ENCODE measurements at places on chromosomes 11 and 22.

DNA sequence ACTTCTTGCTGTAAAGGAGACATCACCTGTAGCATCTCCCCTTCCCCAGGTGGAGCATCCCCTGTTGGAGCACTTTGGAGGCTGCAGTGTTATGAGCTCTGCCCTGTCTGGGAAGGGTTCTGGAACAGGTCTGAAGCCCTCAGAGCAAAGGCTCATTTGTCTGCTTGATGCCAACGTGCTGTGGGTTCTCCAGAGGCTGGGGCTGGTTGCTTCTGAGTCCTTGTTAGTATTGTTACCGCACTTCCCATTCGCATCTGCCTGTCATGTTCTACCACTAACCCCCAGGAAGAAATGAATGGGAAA lies 73.1 kb downstream of the PACS1 start:
- H3K36me3 ChIP-seq = no peaks in the 10 kb centered on the region
- no peaks in the 10 kb centered on the region for H3K27me3 ChIP-seq
- H3K4me1 ChIP-seq = no peaks in the 10 kb centered on the region

DNA sequence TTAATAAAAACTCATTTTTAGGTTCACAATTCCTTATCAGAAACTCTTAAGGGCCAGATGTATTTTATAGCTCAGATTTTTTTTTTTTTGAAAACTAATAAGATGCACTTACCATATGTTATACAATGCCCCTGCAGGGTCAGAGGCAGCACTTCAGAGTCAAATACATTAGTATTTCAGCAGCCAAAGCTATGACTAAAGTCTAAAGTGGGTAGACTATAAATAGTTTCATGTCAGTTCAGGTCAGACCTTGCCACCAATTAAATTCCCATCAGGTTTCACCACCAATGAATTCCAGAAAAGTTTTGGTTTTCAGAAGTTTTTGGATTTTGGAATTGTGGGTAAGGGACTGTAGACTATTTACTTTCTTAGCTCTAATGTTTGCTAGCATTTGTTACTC lies 75.9 kb downstream of the FAM83F start:
- no peak overlapping the region for H3K27ac ChIP-seq
- no peaks in the 10 kb centered on the region for H3K36me3 ChIP-seq
- H3K4me1 ChIP-seq = peaks cover 14% of the 10 kb centered on the region
- no peak for DNase-seq
- H3K27me3 ChIP-seq = no peaks in the 10 kb centered on the region

DNA sequence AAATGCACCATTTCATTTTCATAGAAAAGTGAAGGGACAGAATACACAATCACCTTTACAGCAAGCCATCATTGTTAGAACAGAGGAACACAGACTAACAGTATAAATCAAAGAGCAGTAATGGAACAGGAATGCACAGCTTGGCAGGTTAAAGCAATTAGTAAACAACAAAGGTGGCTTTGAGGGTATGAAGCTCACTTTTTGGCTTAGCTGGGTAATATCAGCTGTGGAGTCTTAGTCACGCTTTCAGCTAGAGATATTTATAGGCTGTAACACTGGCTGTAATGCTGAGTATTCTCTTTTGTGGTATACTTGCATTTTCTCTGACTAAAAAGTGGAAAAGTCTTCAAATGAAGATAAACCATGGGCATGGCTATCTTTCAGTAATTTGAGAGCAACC lies 1780.5 kb downstream of the LRRC4C start:
- no peaks in the 10 kb centered on the region for H3K36me3 ChIP-seq
- DNase-seq = no peak
- H3K4me3 ChIP-seq = no peak overlapping the region
- H3K27ac ChIP-seq = no peak overlapping the region
- no peaks in the 10 kb centered on the region for H3K27me3 ChIP-seq

GRCh38 chr11:26937386-26937785 lies 56.5 kb upstream of the FIBIN start:
- H3K36me3 ChIP-seq = no peaks in the 10 kb centered on the region
- H3K27ac ChIP-seq = no peak overlapping the region
- no peaks in the 10 kb centered on the region for H3K4me1 ChIP-seq
- H3K4me3 ChIP-seq = no peak overlapping the region

DNA sequence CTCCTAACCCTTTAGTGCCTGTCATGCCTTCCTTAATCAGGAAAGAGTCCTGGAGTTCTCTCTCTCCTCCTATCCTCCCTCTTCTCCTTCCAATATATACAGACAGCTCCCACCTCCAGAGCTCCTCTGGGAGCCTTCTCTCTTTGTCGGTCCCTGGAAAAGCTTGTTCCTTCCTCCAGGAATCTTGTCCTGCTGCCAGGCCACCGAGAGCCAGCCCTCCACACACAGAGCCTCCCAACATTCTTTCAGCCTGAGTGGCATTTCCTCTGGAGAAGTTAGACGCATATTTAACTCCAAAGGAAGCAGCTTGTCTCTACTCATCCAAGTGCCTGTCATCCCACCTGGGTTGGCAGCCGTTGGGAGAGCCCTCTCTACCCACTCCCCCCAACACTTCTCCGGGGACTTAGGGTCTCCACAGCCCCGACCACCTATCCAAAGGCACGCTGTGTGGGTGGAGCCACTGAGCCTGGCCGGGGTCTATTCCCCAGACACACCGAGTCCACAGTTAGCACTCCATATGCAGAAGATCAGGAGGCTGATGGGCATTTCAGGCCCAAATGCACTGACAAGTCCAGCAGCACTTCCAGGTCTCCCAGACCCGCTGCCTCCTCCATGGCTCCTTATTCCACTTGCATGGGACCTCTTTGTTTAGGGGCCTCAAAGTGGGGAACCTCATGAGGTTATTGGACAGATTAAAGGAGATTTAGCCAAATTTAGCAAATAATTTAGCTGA lies 31.1 kb downstream of the DKK3 start:
- no peaks in the 10 kb centered on the region for H3K27me3 ChIP-seq
- H3K27ac ChIP-seq = peak overlapping the region; percentile 72
- peak; percentile 65 for DNase-seq
- peaks cover 87% of the 10 kb centered on the region for H3K4me1 ChIP-seq
- H3K4me3 ChIP-seq = no peak overlapping the region
- no peaks in the 10 kb centered on the region for H3K36me3 ChIP-seq

GRCh38 chr11:66600631-66601233 lies 7.7 kb downstream of the CCS start:
- H3K4me1 ChIP-seq = peaks cover 2% of the 10 kb centered on the region
- no peak overlapping the region for H3K4me3 ChIP-seq
- no peak for DNase-seq
- H3K36me3 ChIP-seq = peaks cover 27% of the 10 kb centered on the region
- H3K27me3 ChIP-seq = no peaks in the 10 kb centered on the region
- no peak overlapping the region for H3K27ac ChIP-seq

DNA sequence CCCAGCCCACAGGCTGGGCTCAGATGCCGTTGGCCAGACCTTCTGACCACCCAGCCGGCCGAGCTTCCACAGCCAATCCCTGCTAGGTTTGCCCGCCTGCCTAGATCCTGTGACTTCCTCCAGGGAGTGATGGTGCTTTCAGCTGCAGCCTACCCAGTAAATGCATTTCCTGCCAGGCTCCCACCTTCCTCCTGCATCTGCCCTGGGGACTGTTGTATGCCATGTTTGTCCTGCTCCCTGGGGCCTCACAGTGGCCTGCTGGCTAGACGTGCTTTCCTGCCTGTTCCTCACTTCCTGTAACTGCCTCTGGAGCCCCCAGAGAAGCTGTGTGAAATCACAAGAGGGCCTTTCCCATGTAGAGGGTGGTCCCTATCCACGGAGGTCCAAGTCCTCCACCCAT lies 86.2 kb downstream of the GALNT18 start:
- no peaks in the 10 kb centered on the region for H3K36me3 ChIP-seq
- H3K4me1 ChIP-seq = peaks cover 26% of the 10 kb centered on the region
- H3K4me3 ChIP-seq = no peak overlapping the region
- no peak overlapping the region for H3K27ac ChIP-seq
- no peaks in the 10 kb centered on the region for H3K27me3 ChIP-seq

GRCh38 chr22:45009606-45010531 lies at the start of gene PHF21B:
TSS of gene PHF21B (minus strand) at chr22:45010005. CDS start at chr22:45009549, 456 bp downstream.
- peaks cover 23% of the 10 kb centered on the region for H3K4me1 ChIP-seq
- no peaks in the 10 kb centered on the region for H3K36me3 ChIP-seq
- no peak for DNase-seq
- peaks cover 73% of the 10 kb centered on the region for H3K27me3 ChIP-seq

DNA sequence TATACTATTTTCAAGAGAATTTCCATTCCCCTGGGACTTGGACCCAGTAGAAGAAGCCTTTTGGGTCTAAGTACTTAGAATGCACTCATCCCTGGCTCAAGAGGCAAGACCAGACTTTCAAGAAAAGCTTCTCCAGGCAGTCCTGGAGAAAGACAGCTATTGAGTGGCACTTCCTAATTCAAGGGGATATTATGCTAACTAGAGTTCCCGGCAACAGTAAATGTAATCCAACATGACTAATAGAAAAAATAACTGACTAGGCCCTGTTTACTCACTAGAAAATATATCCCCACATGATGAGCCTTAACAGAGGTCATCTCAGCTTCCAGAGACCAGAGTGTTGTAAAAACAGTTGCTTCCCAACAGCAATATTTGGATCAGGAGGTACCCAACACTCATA lies 47.2 kb upstream of the AKIP1 start:
- H3K4me1 ChIP-seq = peaks cover 16% of the 10 kb centered on the region

DNA sequence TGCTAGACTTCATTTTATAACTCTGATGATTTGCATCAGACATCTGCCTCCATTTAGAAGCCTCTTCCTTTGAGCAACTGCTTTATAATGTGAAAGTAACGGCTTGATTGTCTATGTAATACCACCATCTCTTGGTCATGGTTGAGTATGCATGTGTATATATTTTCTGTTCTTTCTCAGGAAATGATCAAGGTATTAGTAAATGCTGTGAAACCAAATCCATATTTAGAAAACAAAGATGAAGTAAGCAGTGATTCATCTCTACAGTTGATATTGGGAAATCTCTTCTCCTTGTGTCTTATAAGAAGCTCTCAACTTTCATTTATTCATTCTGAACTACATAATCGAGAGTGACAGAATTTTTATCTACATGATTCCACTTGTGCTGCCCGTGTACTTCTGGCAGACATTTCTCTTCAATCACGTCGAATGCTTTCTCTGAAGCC lies 104.6 kb upstream of the ANO3 start:
- H3K4me3 ChIP-seq = no peak overlapping the region
- H3K4me1 ChIP-seq = no peaks in the 10 kb centered on the region
- no peak for DNase-seq
- no peak overlapping the region for H3K27ac ChIP-seq
- no peaks in the 10 kb centered on the region for H3K36me3 ChIP-seq

GRCh38 chr22:45290410-45290936 lies 5.7 kb downstream of the UPK3A start:
- no peak overlapping the region for H3K4me3 ChIP-seq
- H3K27me3 ChIP-seq = peaks cover 7% of the 10 kb centered on the region
- no peaks in the 10 kb centered on the region for H3K36me3 ChIP-seq
- DNase-seq = no peak

- no peaks in the 10 kb centered on the region for H3K36me3 ChIP-seq
- no peaks in the 10 kb centered on the region for H3K27me3 ChIP-seq
- peaks cover 4% of the 10 kb centered on the region for H3K4me1 ChIP-seq
- DNase-seq = no peak
Observed at GRCh38 chr22:43303166-43303565, 40.0 kb downstream of the SCUBE1 start.

DNA sequence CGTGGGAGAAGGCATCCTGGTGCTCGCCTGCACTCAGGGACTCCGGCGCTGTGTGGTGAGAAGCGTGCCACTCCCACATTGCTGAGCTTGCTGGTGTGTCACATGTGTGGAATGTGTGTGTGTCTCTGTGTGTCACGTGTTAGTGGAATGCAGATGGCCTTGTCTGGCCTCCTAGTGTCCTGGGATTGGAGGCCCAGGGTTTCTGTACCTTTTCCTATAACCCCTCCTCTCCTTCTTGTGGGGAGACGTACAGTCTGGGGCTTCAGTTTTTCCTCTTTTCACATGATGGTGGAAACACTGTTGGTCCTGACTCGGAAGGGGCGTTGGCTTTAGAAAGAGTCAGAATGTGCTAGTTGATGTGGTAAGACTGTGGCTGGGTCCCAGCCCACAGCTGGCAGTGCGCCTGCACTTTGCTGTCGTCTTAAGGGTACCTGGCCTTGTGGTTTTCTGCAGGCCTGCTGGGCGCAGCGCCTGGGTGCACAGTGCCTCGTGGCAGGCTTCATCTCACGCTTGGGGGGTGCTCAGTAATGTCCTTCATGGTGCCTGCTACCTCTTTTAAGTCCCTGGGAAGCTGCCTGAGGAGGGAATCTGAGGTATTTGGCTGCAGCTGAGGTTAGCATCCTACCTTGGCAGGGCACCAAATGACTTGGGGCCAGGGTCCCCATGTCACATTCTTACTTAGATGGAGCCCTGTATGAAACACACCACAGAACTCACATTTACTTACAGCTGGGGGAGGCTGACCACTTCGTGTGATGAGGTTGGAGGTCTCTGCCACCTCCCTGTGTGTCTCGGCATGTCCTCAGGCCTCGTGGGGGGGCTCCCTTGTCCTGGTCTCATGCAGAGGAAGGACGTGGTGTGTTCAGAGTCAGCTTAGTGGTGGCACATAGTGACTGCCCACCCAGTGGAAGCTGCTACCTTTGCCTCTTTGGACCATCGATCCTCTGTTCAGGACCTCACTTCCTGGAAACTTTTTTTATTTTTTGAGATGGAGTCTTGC lies 61.9 kb downstream of the MED15 start:
- no peaks in the 10 kb centered on the region for H3K27me3 ChIP-seq
- H3K4me1 ChIP-seq = peaks cover 65% of the 10 kb centered on the region
- peaks cover 81% of the 10 kb centered on the region for H3K36me3 ChIP-seq
- no peak overlapping the region for H3K4me3 ChIP-seq

DNA sequence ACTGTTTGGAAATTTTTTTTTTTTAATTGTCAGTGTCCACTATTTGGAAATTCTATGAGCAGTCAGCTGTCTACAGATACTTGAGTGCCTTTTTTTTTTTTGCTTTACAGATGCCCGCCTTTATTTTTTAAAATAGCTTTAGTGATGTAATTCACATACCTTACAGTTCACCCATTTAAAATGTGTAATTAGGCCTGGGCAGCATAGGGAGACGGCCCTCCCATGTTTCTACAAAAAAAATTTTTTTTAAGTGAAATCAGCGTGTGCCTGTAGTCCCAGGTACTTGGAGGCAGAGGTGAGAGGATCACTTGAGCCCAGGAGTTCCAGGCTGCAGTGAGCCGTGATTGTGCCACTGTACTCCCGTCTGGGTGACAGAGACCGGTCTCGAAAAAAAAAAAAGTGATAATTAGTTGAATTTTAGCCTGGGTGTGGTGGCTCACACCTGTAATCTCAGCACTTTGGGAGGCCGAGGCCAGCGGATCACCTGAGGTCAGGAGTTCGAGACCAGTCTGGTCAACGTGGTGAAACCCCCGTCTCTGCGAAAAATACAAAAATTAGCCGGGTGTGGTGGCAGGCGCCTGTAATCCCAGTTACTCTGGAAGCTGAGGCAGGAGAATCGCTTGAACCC lies 1.5 kb downstream of the ZNF143 start:
- no peaks in the 10 kb centered on the region for H3K27me3 ChIP-seq
- peaks cover 14% of the 10 kb centered on the region for H3K4me1 ChIP-seq
- peak; percentile 33 for DNase-seq
- peak overlapping the region; percentile 74 for H3K4me3 ChIP-seq

- peak; percentile 48 for DNase-seq
- H3K27me3 ChIP-seq = peaks cover 30% of the 10 kb centered on the region
- H3K36me3 ChIP-seq = no peaks in the 10 kb centered on the region
Observed at GRCh38 chr22:49320714-49321476, 506.8 kb downstream of the BRD1 start.

GRCh38 chr11:105189581-105189980 lies 50.0 kb upstream of the CARD18 start:
- H3K4me1 ChIP-seq = no peaks in the 10 kb centered on the region
- H3K4me3 ChIP-seq = no peak overlapping the region
- H3K27ac ChIP-seq = no peak overlapping the region
- H3K36me3 ChIP-seq = no peaks in the 10 kb centered on the region

GRCh38 chr11:79564288-79564925 lies 123.6 kb upstream of the TENM4 start:
- no peaks in the 10 kb centered on the region for H3K4me1 ChIP-seq
- H3K36me3 ChIP-seq = no peaks in the 10 kb centered on the region
- no peak overlapping the region for H3K4me3 ChIP-seq

- no peaks in the 10 kb centered on the region for H3K36me3 ChIP-seq
- DNase-seq = no peak
- H3K4me3 ChIP-seq = no peak overlapping the region
- H3K4me1 ChIP-seq = no peaks in the 10 kb centered on the region
Observed at GRCh38 chr11:111966678-111967077, 29.5 kb downstream of the DIXDC1 start.

All from upper lobe of right lung (tissue), 1 donor.